ENCODE measurements at places on chromosomes 6 and 20.
A peak's percentile ranks its signal among the peaks of the same experiment; 100 is the strongest.

DNA sequence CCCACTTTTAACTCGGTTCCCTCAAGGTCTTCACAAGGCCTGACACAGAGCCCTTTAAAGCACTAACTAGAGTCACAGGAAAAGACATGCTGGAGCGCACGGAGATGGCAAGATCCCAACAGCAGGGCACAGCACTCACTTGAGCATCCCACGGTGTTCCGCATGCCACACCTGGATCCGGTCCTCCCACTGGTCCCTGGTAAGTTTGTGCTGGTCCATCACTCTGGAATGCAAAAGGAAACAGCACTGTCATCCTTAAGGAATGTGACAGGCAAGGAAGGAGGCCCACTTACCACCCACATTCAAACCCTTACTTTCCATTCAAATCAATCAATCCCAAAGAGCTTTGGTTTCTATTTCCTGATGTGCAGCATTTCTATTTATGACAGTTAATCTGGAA, 34.7 kb downstream of the EZR start:
- no peak for DNase-seq

GRCh38 chr6:113901482-113901881, 44.3 kb downstream of the MARCKS start:
- DNase-seq: no peak

DNA sequence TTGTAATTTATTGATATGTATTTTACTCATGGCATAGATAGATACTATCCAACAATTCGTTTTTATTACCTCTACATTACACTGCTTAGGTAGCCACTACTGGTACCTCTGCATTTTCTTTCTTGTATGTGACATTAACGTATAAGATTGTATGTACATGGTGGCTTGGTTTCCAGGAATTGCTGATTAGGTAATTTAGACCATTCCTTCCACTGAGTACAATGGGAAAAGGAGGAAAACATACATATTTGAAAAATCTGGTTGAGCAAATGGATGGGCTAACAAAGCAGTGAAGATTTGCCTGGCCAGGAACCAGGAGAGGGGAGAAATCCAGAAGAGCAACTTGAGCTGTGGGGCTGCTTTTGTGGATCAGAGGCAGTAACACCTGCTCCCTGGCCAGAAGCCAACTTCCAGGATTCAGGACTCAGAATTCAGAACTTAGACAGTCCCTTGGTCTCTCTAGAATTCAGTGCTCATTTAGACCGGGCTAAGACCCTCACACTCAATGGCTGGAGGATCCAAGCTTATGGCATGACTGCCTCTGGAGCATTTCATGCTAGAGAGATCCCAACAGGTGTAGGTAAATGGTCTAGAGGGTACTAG, 17.9 kb upstream of the MICB start:
- no peak for DNase-seq

DNA sequence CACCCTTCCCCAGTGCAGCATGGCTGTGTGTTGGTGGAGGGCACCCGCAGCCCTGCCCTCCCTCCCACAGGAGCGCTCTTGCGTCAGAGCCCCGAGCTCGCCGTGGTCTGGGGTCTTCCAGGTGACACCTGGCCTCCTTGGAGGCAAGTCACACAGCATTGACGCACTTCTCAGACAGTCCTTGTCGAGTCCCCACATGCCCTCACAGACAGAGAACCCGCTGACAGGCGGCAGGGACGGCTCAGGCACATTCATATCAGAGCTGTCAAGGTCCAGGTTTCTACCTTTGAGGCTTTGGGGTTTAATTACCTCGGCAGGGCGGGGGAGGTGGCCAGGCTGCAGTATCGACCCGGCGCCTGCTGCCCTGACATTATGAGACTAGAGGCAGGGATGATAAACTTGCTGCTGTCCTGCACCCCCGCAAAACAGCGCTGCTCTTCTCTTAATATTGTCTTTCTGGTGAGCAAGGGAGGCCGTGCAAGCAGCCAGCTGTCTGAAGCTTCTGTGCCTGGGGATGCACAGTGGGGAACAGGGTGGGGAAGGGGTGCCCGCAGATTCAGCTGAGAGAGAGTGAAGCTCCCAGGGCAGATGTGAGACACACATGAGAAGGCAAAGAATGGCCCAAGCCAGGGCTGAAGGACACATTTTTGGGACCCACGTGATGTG, 4.7 kb downstream of the NPEPL1 start:
- no peak for DNase-seq

- no peak for DNase-seq
Measured at GRCh38 chr20:54043076-54043967, 27.1 kb downstream of the BCAS1 start.

GRCh38 chr20:46828471-46828870, 66.2 kb upstream of the EYA2 start:
- no peak for DNase-seq

DNA sequence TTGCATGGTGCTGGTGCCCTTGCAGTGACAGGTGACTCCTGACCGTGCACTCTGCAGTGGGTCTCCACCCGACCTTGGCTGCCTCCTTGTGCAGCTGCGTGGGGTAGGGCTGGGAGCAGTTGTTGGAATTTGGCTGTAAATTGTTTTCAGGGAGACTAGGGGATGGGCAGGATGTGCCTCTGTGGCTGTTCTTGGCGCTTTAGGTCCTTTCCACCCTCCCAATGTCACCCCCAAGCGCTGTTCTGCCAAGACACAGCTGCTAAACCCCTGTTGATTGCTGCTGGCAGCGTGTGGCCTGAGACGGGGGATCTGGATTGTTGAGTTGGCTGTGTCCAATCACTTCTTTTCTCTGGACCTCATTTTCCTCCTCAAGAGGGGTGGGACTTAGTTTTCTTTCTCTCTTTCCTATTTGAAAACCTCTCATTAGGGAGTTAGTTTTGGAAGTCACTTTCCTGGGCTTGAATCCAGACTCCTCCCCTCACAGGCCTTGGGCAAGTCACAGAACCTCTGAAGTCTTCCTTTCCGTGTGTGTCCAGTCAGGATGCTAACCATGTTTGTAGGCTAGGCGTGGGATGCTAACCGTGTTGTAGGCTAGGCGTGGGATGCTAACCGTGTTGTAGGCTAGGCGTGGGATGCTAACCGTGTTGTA, 8.5 kb downstream of the IGF2R start:
- no peak for DNase-seq

DNA sequence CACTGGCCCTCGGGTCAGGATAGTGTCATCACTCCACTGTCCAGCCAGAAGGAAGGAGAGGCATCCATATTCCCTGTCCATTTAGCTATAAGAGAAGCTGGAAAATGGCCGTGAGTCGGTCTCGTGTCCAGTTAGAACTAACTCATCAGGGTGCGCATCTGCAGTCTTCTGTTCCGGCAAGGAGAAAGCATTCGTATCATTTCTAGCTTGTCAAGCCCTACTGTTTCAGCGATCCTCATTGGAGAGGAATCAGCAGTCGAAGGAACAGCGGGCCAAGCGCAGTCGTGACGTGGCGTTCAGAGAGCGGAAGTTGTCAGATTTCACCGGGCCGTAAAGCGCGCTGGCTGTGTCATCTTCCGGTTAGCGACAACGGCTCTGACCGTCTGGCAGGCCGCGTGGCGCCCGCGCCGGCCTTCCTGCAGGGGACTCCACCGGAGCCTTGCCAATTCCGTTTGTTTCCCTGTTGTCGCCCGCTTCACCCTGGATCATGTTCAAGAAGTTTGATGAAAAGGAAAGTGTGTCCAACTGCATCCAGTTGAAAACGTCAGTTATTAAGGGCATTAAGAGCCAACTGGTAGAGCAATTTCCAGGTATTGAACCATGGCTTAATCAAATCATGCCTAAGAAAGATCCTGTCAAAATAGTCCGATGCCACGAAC, 32.9 kb downstream of the HM13 start:
- DNase-seq: peak; percentile 58

- DNase-seq: no peak
Measured at GRCh38 chr20:22366631-22367030, 217.7 kb downstream of the FOXA2 start.

DNA sequence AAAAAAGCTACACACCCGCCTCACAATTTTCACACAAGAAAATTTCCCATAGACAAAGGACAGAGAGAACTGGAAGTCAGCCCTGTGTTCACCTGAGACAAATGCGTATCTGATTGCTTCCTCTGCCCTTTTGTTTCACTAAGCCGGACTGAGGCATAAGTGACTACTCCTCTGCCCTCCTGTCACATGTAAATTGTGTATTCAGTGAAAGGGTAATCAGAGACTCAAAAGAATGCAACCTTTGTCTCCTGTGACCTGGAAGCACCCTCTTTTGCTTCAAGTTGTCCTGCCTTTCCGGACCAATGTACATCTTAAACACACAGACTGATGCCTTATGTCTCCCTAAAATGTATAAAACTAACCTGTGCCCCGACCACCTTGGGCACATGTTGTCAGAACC, 483.8 kb upstream of the EYS start:
- no peak for DNase-seq

- DNase-seq: no peak
Measured at GRCh38 chr20:890666-891057, 25.5 kb downstream of the ANGPT4 start.

Data from activated CD4-positive, CD25-positive, alpha-beta regulatory T cell treated with anti-CD3 and anti-CD28 coated beads, Interleukin-2, amount 50 U/mL, for 16 hours (primary cell).